ENCODE measurements at places on chromosomes 6 and 20. TPM values are rescaled to one million over a fixed set of nuclear protein-coding genes. Genes with fewer than 3 reads are reported as not detected.

DNA sequence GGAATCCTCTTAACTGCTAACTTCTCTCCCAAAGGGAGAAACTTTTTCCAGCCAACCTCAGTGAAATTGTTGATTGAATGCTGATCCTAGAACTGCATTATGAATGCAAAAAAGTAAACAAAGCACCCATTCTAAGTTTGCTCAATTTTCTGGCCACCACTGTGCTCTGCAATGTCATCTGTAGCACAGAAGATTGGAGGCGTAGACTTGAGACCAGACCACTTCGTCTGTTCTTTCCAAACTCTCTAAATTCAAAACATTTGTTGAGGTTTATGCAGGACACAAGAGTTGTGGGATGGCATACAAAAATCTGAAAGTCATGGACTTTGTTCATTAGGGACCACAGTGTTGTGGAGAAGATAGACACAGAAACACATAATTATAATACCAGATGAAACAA, 11.1 kb upstream of the TSPYL1 start:
- no peaks in the 10 kb centered on the region for H3K36me3 ChIP-seq
- no peak overlapping the region for H3K4me3 ChIP-seq
- no peaks in the 10 kb centered on the region for H3K4me1 ChIP-seq
- H3K27me3 ChIP-seq: no peaks in the 10 kb centered on the region

- peaks cover 11% of the 10 kb centered on the region for H3K4me1 ChIP-seq
- DNase-seq: no peak
- no peak overlapping the region for H3K4me3 ChIP-seq
- no peaks in the 10 kb centered on the region for H3K27me3 ChIP-seq
- peaks cover 48% of the 10 kb centered on the region for H3K36me3 ChIP-seq
Observed at GRCh38 chr6:57097596-57097995, 7.6 kb downstream of the ZNF451 start.

DNA sequence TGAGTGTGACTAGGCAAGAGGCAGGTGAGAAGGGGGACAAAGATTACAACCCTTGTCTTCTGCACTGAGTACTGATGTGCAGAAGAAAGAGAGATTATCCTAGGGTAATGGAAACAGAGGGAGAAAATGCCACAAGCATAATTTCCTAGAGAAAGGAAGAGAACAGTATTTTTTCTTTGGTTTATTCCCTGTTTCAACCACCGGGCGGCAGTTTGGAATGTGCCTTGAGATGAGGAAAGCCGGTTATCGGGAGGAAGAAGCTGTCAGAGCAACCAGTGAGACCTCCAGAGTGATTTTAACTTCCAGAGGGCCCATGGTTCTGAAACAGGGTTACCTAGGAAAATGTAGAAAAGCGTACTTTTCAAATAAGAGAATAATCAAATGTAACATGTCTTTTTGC, 121.4 kb downstream of the REV3L start:
- no peak overlapping the region for H3K4me3 ChIP-seq
- DNase-seq: no peak
- peaks cover 13% of the 10 kb centered on the region for H3K4me1 ChIP-seq
- H3K27me3 ChIP-seq: no peaks in the 10 kb centered on the region

Gene NKX2-2
- not detected for total RNA-seq

GRCh38 chr20:52789716-52790115, 182.4 kb upstream of the TSHZ2 start:
- H3K4me3 ChIP-seq: no peak overlapping the region
- no peaks in the 10 kb centered on the region for H3K4me1 ChIP-seq
- H3K36me3 ChIP-seq: no peaks in the 10 kb centered on the region

DNA sequence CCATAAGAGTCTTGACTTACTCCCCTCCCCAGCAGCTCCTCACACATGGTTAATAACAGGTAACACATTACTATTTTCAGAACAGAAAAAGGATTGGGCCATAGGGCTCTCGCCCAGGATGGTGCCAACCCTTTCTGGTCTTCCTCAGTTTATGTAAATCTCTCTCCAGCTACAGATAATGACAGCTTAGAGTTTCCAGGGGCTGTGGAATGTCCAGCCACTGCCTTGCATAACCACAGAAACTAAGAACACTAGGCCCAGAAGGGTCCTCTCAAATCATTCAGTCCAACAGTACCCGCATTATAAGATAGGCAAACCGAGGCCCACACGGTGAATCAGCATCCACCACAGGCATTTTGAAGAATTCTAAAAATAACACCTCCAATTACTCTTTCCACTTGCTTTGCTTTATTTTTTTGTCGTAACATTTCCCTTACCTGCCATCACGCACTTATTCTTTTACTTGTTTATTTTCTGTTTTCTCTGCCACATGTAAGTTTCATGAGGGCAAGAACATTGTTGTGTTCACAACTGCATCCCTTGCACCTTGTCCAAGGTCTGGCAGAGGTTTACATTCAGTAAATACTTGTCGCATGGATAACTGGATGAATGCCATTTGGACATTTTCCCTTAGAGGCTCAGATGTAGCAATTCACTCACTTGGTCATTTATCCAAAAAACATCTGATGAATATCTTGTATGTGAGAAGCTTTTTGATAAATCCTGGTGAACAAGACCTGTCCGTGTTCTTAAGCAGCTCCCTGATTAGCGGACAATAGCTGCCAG, 6.4 kb upstream of the SDC4 start:
- no peak for DNase-seq
- peaks cover 14% of the 10 kb centered on the region for H3K4me1 ChIP-seq
- H3K27ac ChIP-seq: no peak overlapping the region
- H3K4me3 ChIP-seq: no peak overlapping the region
- no peaks in the 10 kb centered on the region for H3K36me3 ChIP-seq
- no peaks in the 10 kb centered on the region for H3K27me3 ChIP-seq

Gene CAPN11
- total RNA-seq: not detected

Gene TPD52L1
- total RNA-seq: 209 TPM

DNA sequence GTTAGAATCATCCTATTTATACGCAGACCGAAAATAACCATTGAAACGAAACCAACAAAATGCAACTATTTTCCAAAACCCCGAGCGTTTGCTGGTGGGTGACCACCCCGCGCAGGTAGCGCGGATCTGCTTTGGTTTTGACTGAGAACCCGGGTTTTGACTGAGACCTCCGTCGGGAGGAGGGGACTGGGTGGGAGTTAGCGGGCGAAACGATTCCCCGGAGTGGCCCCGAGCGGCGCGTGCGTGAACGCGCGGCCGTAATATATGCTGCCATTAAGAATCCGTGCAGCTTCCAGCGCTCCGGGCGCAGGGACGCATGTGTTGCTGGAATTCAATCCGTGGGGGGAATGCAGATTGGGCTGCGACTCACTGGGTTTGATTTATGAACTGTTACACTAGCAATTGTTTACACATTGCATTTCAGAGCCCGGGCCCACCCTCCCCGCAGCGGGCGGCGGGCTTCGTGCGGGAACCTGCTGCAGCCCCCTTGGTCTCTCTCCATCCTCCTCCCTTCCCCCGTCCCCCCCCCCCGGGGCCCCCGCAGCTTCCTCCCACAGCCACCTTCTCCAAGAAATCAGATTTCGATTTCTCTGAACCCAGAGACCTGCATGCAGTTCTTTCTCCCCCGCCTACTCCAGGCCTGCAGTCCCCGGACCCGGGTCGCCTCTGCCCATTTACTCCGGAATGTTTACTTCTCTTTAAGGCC, 9.9 kb downstream of the NRN1 start:
- DNase-seq: no peak
- no peak overlapping the region for H3K27ac ChIP-seq
- peaks cover 4% of the 10 kb centered on the region for H3K36me3 ChIP-seq
- peaks cover 31% of the 10 kb centered on the region for H3K4me1 ChIP-seq

DNA sequence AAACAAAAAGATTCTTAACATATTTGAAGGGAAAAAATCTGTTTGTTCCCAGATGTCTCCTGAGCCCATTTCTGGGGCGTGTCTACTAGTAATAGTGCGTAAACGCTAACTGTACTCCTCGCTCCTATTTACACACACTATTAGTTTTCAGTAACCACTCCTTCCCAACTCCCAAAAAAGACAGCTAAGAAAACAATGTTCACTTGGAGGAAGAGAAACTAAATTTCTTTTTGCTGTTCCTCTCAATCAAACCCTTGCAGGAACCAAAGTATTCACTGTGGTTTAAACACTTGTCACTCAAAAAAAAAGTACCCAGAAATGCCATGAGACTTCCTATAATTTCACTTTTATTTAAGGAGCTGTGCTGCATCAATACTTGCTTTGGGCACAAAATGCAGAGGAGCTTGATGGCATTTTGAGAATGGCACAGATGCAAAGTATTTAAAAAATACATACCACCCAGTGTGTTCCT, 118.2 kb downstream of the BACH2 start:
- no peak for DNase-seq
- no peak overlapping the region for H3K4me3 ChIP-seq
- H3K36me3 ChIP-seq: peaks cover 9% of the 10 kb centered on the region
- no peak overlapping the region for H3K27ac ChIP-seq
- H3K4me1 ChIP-seq: peaks cover 35% of the 10 kb centered on the region

- no peaks in the 10 kb centered on the region for H3K27me3 ChIP-seq
- H3K27ac ChIP-seq: no peak overlapping the region
- no peaks in the 10 kb centered on the region for H3K36me3 ChIP-seq
- DNase-seq: no peak
- H3K4me1 ChIP-seq: peaks cover 13% of the 10 kb centered on the region
- H3K4me3 ChIP-seq: no peak overlapping the region
Observed at GRCh38 chr20:13349235-13349604, 128.1 kb downstream of the ISM1 start.
